ENCODE measurements at places on chromosomes 5 and 9.

DNA sequence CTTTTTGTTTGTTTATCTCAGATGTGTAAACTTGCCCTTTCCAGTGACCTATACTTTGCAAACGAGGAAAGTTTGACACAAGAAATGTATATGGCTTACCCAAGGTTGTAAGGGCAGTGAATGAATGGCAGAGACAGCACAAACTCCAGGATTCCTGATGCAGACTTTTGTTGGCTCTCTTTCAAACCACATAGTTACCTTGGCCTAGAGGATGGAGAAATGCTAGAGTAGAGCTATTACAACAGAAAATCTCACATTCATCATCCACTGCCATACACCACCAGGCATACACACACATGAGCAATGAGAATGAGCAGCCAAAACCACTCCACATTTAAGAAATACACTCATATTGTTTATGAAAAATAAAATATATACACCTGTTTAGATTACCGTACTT, 387.0 kb downstream of the TLR4 start:
- no peak for DNase-seq

DNA sequence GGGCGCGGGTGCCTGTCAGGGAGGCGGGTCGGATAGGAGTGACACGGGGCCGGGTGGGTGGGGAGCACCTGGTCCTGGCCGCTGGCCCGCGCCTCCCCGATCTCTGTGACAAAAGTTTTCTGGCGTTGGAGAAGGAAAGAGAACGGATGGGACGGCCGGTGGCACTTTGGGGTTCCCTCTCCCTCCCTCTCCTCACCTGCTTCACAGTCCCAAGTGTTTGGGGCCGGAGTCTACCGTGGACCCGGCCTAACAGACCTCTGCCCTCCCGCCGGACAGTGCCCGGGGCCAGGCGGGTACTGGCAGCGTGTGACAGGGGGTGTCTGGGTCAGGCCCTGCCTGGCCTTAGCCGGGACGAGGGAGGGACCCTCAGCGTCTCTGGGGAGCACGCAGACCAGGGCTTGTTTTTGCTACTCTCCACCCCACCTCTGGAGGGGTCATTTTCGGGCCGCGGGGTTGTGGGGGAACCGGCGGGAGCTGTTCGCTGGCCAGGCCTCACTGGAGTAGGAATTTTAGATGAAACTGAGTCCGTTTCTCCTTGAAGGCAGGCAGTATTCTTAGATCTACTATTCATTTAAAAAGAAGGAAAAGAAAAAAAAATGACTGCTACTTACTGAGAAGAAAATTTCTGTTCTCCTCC, 1.7 kb downstream of the PRDM6 start:
- DNase-seq = no peak

DNA sequence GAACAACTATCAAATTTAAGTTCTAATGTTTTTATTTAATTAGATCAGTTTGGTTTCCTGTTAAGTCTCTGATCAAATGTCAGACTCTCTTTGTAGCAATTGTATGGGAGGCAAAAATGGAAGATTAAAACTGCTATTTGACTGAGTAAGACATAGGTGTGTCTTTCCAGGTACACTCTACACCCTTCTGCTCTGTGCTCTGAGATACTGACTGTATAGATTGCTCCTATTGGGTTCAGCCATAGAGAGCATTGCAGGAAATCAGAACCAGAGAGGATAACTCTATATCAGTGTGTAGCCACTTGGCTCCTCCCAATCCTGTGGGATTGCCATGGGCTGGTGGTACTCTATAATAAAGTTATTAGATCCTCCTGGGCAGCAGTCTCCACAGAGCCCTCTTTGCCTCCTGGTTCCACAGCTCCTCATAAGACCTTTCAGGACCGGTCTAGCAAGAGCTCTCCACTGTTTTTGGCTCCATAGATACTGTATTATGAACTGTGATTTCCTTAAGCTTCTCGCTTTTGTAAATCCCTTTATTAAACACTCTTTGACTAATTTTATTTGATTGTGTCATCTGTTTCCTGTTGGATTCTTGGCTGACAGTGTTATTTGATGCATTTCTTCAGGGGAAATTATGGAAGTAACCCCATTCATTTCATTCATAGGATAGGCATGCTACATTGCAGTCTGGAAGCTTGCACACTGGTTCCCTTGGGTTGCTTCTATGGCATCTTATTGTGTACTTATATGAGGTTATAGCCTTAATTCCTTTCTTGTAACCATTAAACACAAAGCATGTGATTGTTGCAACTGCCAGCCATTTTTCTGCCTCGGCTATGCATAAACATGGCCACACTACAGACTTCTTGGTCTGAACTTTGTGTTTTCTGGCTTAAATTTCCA, 115.6 kb downstream of the VCAN start:
- no peak for DNase-seq

DNA sequence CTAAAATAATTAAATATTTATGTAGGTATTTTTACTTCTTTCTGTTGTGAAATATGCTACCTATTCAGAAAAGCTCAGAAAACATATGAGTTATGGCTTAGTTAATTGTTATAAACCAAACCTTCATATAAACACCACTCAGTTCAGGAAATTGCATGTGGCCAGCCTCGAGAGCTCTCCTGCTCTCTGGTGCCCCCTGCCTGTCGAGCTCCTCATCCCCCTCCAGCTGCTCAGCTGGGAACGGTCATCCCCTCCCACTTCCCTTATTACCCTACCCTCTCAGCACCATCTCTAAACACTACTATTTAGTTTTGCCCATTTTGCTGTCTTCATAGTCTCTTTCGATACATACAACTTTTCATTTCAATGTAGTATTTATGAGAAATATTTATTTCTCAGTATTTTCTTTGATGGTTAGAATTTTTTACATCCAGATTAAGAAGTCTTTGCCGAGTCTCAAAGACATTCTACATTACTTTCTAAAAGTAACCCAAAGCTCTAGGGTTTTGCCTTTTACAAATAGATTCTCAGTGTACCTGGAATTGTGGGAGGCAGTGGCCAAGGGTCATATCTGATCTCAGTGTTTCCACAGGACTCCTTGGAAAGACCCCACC, 51.2 kb upstream of the SEMA4D start:
- peak; percentile 80 for DNase-seq

DNA sequence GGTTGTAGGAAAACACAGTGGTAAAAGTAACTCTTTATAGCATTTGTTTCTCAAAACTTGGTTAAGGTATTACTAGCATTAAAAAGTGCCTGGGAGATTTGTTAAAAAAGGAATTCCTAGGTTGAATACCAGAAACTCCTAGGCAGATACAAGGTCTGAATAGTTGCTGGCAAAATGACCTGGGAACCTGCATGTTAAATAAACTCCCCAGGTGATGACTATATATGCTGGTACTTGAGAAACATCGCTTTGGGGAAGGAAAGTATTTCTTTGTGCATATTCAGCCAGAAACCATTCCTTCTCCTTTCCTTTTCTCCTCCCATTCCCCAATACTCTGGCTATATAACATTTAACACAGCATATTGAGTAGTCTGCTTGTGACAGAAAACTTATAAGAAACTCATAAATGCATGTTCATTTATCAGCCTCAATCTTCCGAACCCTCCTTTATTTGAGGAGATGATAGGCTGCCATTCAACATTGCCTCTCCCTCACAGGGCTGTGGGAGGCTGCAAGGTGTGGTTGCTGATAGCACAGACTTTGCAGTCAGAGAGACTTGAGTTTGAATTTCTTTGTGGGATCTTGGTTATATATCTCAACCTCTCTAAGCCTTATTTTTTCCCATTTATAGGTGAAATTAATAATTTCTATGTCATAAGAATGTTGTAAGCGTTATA, 28.7 kb downstream of the PCSK1 start:
- no peak for DNase-seq

GRCh38 chr5:133531178-133531577, 81.2 kb downstream of the FSTL4 start:
- DNase-seq = no peak

GRCh38 chr5:172904643-172905345, 54.4 kb upstream of the RPL26L1 start:
- no peak for DNase-seq

DNA sequence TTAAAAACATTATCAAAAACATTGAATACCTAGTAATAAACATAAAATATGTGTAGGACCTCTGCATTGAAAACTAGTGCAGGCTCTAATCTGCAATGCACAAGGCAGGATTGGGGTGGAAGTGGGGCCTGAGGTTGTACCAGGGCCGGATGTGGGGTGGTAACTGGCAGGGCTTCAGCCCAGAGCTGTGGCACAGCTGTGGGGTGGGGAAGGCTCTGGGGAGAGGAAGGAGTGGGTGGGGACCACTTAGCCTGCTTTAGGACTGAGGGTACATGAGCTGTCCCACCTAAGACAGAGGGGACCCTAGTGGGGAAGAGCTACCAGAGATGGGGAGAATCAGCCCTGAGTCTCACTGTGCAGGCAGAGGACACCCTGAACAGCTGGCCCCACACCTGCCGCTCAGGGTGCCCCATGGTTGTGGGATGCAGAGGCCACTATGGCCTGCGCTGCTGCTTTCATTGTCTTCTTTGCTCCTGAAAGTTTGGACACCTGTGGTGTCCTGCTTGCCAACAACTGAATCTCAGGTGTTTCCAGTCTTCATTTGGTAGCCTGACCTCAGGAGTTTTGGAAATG, 311.4 kb downstream of the TLE4 start:
- peak; percentile 49 for DNase-seq

- no peak for DNase-seq
Observed at GRCh38 chr9:93061260-93061751, 2.8 kb downstream of the SUSD3 start.

DNA sequence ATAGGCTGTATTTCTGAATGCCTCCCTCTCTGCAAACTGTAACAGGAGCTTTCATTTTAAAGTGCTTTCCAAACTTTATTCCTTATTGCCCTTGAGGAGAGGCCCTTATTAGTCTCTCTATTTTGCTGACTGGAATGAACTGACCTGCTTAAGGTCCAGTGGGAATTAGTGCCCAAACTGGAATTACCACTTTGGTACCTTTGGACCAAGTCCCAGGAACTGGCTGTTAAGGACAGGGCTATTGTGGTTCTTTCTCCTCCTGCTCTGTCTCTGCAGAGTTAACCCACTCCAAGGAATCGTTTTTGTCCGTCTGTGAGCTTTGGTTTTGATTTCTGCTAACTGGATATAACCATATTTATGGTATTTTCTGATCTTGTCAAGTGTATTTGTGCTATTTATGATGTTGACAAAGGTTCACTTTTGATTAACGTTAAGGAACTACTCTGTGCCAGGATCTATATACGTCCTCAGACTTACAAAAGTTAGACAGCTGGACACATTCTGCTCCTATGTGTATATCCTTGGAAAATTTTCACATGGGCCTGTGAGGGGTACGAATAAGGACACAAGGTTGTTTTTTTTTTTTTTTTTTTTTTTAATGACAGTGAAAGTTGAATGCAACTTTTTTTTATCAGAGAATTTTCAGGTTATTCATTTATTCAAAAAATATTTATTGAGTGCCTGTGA, 189.1 kb upstream of the ANKRD55 start:
- no peak for DNase-seq

DNA sequence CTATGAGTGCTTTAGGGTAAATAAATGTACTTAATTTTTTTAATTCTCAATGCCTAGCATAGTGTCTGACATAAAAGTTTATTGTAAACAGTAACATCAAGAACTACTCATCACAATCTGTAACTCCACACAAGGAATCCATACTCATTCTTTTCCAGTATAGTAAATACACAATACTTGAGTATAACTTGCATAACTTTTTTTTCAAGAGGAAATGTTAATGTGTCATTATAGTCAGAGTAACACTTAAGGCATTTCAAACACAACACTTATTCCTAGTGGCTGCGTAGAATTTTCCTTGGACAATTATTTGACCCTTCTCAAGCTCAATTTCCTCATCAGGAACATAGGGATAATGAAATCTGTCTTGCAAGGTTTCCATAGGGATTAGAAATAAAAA, 584.3 kb downstream of the CAAP1 start:
- DNase-seq = no peak

- DNase-seq = no peak
Observed at GRCh38 chr5:172503925-172504700, 49.8 kb upstream of the SH3PXD2B start.

GRCh38 chr9:93125331-93125894, 8.6 kb downstream of the NINJ1 start:
- no peak for DNase-seq

GRCh38 chr5:81290146-81290545, 11.2 kb upstream of the ZCCHC9 start:
- DNase-seq = no peak

All from activated gamma-delta T cell treated with anti-CD3 and anti-CD28 coated beads, Interleukin-2, amount 50 U/mL, for 16 hours (primary cell).